ENCODE measurements at places on chromosomes 1 and 21.

DNA sequence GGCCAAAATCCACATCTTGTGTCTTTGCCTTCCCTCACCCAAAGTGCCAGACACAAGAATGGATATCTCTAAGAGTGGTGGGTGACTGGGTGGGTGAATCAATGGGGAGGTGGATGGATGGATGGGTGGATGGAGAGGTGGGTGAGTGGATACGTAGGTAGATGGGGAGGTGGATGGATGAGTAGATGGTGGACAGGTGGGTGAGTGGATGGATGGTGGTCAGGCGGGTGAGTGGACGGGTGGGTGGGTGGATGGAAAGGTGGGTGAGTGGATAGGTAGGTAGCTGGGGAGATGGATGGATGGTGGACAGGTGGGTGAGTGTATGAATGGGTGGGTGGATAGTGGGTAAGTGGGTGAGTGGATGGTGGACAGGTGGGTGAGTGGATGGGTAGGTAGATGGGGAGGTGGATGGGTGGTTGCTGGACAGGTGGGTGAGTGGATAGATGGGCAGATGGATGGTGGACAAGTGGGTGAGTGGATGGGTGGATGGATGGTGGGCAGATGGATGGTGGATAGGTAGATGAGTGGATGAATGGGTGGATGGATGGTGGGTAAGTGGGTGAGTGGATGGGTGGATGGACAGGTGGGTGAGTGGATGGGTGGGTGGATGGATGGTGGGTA is 34.2 kb downstream of the SLC19A1 start:
- no peak for DNase-seq

DNA sequence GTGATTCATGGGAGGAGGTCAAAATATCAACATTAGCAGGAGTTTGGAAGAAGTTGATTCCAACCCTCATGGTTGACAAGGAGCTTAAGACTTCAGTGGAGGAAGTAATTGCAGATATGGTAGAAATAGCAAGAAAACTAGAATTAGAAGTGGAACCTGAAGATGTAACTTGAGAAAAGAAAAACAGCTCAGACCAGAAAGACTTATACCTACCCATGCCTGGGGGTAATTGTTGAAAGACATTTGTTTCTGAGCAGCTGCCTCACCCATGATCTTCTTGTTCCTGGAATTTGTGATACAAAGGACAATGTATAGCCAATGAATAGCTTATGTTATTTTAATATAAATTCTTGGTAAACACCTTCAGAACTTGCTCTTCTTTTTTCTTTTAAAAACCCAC is 128.6 kb downstream of the LRIG2 start:
- DNase-seq, result no peak

GRCh38 chr1:229238674-229239415 is 32.1 kb upstream of the RAB4A start:
- no peak for DNase-seq

- DNase-seq, result no peak
Observed at GRCh38 chr1:93807311-93807930, 71.6 kb downstream of the DNTTIP2 start.

DNA sequence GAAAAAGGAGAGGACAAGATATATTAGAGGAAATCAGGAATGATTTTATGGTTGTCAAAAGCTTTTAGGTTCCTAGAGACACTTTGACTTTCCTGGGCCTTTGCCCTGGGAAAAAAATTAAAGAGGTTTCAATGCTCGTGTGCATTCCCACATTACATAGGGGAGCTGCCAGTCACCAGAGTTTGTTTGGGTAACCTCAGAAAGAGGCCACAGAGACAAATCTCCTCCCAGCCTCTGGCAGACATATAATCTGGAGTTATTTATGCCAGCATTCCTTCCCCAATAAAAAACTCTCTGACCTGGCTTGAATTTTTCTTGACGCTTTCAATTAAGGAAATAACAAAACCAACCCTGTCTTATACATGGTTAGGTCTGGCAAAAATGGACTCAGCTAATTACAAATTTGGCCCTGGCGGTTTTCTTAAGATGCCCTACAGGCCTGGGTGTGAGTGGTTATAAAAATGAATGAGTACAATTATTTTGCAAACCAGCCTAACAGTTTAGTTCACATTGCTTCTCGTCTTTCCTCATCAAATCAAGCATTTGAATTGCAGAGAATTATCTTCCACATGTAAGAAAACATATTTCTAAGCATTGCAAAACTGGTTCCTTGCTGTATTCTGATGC is 63.7 kb downstream of the WLS start:
- DNase-seq, result no peak

DNA sequence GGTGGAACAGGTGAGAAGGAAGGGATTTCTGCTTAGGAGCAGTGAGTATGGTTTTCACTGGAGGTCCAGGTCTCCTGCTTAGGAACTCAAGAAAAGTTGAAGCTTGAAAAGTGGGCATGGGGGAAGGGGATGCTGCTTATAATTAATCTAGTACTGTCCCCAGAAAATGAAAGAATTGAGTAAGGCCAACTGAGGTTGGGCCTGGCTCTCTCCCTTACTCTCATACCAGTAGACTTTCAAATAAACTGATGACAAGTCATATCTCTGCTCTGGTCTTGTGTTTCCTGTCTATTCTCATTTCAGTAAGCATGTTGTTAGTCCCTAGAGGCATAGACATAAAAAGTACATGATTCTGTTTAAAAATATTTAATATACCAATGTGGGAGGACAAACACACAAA is 26.4 kb downstream of the CD48 start:
- DNase-seq, result no peak

DNA sequence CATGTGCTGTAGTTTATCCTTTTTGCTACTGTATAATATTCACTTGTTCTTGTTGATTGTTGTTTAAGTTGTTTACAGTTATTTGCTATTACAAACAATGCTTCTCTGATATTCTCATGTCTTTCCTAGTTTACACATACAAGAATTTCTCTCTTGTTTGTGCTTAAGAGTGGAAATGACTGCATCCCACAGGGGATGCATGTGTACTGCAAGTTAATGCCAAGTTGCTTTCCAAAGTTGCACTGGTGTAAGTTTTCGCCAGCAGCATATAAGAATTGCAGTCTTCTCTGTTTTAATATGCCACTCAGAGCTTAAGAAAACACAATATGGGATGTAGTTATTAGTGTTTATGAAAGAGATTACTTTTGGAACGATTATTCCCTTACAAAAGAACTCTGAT is 97.7 kb downstream of the NEK7 start:
- DNase-seq, result no peak

DNA sequence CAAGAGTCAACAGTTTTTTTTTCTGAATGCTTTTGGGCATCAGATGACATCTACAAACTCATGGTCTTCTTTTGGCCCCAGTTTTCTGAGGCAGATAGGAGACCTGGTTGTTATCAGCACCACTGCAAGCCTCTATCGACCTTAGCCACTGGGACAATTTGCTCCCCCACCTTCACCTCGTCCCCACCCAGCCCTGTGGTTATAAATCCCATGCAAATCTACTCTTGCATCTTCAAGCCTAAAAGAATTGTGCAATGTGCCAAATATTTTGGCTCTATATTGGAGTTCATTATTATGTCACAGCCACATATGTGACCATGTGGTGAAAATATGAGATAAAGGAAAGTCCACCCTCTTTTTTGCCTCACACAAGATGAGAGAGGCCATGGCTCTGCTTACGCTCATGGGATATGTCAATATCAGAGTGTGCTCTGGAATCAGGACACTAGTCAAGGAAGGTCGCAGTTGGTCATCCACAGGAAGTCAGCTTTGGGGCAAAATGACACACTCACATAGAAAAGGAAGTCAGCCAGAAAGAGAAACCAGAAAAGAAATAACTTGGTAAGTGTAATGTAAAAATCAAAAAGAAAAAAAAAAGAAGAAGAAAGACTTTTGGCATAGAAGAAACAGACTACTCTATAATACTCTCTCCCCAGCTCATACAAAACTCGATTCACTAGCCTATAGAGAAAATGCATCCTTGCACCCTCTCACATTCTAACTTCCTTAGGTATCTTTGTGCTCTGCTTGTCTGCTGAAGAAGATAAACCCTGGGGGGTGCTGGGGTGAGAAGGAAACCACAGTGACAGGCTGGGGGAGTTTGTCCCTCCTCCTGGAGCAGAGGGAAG is 21.2 kb downstream of the SLC30A10 start:
- no peak for DNase-seq

- DNase-seq, result no peak
Observed at GRCh38 chr1:59409549-59409948, 112.7 kb downstream of the FGGY start.

DNA sequence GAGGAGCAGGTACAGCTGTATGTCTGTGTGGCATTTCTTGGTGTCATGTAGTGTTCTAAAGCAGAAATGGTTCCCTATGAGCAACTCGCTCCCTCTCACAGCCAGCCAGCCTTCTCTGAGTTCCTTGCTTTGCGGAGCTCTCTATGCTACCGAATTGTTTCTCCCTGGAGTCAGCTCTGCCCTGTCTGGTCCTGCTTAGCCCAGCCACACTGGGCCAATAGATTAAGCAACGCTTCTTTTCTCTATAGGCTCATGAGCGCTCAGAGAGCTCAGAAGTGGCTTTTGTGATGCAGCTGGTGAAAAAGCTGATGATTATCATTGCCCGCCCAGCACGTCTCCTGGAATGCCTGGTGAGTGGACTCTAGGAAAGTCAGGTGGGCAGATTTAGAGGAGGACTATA is 113.1 kb downstream of the PIK3R3 start:
- no peak for DNase-seq

DNA sequence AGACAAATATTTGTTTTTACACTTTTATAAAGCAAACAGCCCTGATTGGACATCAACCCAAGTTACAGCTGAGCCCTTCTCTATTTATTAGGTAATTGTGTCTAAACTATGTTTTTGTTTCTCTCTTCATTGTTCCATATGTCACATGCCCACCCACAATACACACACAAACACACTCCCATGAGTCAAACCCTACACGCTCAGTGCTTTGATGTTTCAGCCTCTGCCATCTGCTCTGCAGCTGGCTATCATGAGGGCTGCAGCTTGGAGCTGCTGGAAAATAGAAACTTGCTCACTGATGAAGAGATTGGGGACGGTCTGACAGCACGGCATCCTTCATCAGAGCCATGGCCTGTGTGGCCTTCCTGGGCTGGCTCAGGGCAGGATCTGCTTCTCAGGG is 41.7 kb downstream of the PSMG1 start:
- DNase-seq, result peak; percentile 27
